ENCODE measurements at places on chromosomes 5 and 9.

DNA sequence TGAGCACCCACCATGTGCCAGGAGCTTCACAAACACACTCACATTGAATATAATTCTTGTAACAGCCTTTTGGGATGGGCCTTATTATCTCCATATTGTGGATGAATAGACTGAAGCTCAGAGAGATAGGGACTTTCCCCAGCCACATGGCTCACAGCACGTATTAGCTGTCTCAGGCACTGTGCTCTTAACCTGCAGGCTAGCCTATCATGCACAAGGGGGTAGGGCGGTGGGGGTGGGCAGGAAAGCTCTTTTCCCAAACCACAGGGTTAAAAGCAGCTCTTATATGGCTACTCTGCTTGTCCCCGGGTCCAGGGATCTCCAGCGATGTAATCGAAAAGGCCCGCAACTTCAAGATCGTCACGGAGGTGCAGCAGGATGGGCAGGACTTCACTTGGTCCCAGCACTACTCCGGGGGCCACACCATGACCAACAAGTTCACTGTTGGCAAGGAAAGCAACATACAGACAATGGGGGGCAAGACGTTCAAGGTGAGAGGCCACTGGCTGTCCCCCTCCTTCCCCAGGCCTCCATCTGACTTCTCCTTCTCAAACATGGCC is 2.6 kb downstream of the FABP6 start:
- no peak for DNase-seq

DNA sequence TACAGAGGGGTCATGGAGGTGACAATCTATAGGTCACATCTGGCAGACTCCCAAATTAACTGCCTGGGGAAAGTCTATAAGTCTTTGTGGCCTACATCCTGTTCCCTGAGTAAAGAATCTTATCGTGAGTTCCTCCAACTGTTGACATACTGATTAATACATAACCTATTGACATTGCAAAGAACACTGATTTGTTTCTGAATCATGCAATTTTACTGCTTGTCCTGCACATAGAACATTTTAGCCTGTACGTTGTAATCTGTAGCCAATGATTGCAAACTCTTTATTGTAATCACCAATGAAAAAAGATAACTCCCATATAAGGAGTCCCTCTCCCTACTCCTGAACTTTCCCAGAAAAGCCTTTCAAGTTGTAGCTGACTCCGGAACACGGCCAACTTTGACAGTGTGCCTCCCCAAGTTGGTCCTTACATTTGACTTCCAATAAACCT is 18.8 kb upstream of the OR2K2 start:
- DNase-seq = no peak

- DNase-seq = no peak
Measured at GRCh38 chr9:110768886-110769285, 100.3 kb downstream of the MUSK start.

DNA sequence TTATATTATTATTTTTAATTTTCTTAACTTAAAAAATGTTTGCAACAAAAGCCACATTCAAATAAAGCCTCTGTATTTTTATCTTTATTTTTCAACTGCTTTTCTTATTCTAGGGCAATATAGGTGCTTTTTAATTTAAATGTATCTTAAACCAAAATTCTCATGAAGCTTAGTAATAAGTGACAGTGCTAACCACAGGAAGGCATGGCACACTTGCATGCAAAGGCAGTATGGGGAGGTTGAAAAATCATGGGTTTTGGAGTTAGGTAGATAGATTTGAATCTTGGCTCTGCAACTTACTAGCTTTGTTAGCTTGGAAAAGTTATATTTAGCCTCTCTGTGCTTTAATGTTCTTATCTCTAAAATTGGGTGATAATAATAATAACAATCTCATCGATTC is 458.0 kb downstream of the DMAC1 start:
- no peak for DNase-seq

- DNase-seq = no peak
Measured at GRCh38 chr9:8696516-8696915, 896.9 kb upstream of the DMAC1 start.

- DNase-seq = no peak
Measured at GRCh38 chr5:168342985-168343384, 51.5 kb downstream of the WWC1 start.

DNA sequence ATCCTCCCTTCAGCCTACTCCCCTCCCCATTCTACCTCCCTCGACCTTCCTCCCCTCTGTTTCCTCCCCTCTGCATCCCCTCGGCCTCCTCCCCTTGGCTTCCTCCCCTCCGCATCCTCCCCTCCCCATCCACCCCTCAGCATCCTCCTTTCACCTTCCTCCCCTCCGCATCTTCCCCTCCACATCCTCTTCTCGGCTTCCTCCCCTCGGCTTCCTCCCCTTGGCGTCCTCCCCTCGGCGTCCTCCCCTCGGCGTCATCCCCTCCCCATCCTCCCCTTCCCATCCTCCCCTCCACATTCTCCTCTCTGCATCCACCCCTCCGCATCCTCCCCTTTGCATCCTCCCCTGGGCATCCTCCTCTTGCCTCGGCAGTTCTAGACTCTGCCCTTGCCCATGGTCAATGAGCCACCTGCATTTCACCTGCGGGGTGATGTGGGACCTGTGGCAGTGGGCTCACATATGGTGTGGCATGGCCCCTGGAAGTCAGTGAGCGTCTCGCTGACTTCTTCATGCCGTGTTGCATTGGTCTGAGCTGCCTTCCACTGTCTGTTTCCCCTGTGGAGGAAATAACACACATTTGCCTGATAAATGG is 113.0 kb downstream of the WNK2 start:
- DNase-seq = no peak

GRCh38 chr5:16552666-16553343 is 64.0 kb downstream of the RETREG1 start:
- DNase-seq = peak; percentile 87

DNA sequence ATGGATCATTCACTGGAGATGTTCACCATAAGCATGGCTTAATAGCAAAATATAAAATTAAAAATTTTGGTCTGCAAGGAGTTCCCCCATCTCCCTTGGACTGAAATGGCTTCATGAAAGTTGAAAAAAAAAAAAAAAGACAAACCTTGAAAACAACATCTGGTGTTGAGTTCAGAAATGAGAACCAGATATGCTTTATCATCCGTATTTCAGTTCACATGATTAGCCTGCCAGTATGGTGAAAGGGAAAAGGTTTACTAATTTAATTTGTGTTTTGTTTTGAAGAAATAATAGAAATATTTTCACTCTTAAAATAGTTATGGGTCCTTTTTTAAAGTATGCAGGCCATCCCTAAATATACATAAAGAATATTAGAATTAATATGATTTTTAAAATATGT is 67.8 kb downstream of the TMEM167A start:
- DNase-seq = no peak

DNA sequence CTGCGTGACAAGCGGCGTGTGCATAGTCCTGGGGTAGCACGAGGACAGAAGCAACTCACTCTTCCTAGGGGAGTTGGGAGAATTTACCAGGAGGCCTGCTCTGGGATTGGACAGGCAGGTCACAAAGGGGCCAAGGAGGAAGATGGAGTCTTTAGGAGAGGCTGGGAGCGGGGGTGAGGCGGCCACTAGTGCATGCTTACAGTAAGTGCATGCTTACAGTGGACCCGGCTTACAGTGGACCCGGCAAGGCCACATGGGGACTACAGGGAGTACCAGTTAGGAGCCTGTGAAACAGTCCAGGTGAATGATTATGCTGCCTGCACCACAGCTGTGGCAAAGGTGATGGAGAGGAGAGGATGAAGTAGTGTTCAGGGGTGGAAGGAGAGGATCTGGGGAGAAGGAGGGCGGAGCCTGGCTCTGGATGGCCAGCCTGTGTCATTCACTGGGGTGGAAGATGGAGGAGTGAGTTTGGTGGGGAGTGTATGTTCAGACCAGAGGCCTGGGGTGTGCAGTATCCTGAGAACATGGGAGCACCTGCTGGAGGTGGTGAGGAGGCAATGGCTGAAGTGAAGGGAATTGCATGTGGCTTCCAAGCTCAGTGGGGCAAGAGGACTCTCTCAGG is 78.7 kb downstream of the CRB2 start:
- DNase-seq = no peak

DNA sequence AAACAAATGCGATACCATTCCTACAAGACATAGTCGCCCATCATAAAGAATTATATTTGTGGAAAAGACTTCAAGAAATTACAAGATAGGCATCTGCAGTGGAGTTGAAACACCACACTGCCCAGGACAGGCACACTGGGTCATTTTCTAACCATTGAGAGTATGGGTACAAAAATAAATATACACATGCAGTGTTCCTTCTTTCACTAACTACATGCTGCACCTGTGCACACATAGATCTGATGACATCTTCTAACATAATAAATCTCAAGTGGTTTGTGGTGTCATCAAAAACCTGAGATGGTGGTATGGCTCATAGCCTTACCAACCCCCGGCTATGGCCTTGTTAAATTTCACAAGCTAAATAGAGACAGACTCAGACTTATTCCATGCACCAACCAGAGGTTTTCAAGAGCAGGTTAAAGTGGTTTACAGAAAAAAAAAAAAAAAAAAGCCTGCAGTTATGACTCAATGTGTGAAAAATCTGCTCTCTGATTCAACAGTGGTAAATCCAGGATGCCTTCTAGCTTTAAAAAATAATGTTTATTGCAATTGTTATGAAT is 12.4 kb upstream of the NFIB start:
- DNase-seq = peak; percentile 93

DNA sequence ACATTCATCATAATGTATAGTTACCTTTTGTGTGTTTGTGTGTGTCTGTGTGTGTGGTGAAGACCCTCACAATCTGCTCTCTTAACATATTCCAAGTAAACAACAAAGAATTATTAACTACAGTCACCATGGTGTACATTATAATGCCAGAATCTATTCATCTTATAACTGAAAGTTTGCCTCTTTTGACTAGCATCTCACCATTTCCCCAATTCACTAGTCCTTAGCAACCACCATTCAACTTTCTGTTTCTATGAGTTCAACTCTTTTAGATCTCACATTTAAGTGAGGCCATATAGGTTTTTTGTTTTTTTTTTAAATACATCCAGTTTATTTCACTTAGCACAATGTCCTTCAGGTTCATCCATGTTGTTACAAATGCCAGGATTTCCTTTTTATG is 83.6 kb downstream of the SMC2 start:
- no peak for DNase-seq

GRCh38 chr9:130639866-130640555 is 24.4 kb upstream of the PRDM12 start:
- DNase-seq = no peak

- DNase-seq = peak; percentile 90
Measured at GRCh38 chr5:177301503-177302165, 1.9 kb downstream of the RAB24 start.

DNA sequence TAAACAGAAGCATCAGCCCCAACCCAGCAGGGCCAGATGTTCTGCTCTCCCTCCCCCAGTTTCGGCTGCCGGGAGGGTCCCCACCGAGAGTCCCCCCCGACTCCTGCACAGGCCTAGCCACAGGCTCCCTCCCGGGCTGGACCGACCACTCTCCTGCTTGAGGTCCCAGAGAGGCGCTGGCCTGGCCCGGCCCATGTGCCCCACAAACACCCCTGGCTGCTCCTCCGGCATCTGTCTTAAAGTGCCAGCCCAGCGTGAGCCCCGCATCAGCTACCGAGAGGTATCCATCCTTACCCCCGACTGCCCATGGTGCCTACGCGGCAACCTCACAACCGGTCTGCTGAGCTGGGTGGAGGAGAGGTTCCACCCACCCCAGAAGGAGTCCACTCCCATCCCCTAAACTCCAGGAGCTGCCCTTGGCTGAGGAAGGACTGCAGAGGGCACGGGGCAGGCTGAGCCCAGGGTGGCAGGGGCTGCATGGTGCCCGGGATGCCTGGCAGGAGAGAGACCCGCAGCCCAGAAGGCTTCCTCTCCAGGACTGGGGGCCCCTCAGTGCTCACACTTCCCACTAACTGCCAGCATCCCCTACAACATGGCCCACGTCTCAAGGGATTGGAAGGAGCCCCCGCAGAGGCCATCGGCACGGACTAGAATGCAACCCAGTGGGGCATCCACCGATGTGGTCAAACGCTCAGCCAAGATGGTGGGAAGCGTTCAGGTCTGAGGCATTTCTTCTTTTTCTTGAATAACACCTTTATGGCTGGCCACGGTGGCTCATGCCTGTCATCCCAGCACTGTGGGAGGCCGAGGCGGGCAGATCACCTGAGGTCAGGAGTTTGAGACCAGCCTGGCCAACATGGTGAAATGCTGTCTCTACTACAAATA is 15.6 kb upstream of the EGFL7 start:
- DNase-seq = no peak

- DNase-seq = no peak
Measured at GRCh38 chr9:120456218-120456617, 123.7 kb downstream of the CDK5RAP2 start.

Data from PC-9 (cell line).